ENCODE measurements at places on chromosomes 16 and 17.

DNA sequence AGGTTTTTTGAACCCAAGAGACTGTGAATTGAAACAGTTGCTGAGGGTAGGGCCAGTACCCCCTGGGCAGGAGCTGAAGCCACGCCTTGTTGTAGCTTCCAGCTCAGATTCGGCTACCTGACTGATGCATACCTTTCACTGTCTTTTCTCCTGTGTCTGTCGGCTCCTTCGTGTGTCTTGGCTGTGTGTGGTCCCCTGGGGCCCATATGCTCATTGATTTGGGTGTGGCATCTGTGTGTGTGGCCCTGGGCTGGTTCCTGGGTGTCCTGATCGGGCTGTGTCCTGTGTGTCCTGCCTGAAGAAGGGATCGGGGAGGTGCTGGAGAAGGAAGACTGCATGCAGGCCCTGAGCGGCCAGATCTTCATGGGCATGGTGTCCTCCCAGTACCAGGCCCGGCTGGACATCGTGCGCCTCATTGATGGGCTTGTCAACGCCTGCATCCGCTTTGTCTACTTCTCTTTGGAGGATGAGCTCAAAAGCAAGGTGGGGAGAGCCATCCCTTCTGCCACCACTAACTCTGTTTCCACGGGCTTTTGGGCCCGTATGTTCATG lies 20.9 kb downstream of the CASKIN2 start:
- DNase-seq, result no peak

GRCh38 chr16:70696355-70696754 lies 10.5 kb upstream of the MTSS2 start:
- no peak for DNase-seq

- no peak for DNase-seq
Measured at GRCh38 chr16:29699324-29700219, 20.6 kb downstream of the QPRT start.

DNA sequence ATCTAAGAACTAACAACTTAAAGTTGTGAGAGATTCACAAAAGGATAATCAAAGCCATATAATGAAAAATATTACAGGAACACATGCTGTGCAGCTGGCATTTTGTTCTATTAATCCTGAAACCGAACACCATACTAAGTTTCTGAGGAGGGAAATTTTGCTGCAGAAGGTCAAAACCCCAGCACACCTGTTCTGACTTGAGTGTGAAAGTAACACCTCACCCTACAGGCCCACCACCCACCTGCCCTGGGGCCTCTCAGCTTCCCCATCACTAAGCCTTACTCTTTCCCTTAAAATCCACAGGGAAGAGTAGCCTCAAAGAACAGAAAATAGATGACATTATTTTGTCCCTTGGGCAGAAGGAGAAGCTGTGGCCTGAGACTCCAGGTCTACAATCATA lies 44.8 kb downstream of the STAT5A start:
- DNase-seq, result no peak

- no peak for DNase-seq
Measured at GRCh38 chr17:61251939-61252865, 147.4 kb upstream of the TBX2 start.

DNA sequence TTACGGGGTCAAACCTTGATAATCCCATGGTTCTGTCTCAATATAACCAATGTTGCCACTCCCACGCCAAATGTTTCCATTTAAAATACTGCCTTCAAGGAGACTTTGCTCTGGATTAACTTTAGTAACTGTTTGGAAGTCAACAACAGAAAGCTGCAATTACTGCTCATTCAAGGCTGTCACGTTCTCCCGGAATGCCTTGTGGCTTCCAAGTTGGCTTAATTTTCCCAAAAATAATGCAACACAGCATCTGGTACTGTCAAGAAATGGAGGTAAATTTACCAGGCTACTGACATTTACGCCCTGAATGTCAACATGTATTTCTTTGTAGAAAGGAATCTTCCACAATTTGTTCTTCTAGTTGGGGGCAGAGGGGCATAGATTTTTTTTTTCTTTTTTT lies 38.2 kb downstream of the GPRC5B start:
- DNase-seq, result no peak

DNA sequence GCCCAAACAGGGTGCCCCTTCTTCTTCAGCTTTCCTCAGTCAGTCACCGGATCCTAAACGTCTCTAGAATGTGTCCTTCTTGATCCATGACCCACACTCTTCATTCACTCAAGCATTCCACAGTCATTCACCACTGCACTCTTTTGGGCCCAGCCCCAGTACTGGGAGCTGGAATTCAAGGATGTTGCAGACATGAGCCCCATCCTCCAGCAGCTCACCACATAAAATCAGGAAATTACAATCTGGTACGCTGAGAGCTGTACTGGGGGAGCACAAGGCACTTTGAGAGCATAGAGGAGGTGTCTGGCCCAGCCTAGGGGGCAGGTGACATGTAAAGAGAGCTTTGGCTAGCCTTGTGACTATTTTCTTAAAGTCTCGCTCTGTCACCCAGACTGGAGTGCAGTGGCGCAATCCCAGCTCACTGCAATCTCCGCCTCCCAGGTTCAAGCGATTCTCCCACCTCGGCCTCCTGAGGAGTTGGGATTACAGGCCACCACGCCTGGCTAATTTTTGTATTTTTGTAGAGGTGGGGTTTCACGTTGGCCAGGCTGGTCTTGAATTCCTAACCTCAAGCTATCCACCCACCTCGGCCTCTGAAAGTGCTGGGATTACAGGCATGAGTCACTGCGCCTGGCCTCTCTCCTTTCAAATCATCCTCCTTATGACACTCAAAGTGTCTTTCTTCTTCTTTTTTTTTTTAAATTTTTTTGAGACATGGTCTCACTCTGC lies 18.7 kb downstream of the CES4A start:
- DNase-seq, result no peak

- no peak for DNase-seq
Measured at GRCh38 chr17:43308999-43309398, 75.2 kb upstream of the RNU2-1 start.

DNA sequence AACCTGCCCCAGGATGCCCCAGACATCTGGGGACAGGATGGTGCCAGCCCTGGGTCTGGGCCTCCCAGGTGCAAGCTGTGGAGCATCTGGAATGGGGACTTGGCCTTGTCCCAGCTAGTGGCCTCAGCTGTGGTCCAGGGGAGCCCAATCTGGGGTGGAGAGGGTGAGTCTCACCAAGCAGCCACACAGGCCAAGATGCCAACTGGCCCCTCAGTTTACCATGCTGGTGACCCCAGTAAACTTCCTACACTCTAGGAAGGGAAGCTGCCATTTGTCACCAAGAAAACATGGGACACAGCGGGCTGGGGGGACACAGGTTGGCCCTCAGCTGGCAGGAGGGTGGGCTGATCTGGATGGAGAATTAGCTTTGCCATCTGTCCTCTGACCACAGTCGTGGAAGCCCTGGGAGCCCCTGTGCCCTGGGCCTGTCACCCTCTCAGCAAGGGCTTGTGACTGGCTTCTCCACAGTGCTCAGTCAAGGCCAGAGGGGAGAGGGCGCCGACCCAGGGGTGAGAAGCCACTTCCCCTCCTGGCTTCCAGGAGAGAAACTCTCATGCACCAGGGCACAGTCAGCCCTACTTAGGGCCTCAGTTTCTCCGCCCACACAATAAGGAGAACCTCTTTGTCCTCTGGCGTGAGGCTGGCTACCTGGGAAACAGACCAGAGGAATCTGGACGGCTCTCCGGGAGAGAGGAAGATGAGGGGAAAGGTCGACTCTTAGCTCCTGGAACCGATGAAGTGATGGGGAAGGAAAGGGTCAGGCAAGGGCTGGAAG lies 126.4 kb upstream of the SMURF2 start:
- no peak for DNase-seq

- no peak for DNase-seq
Measured at GRCh38 chr17:48389903-48390302, 40.1 kb downstream of the SKAP1 start.

DNA sequence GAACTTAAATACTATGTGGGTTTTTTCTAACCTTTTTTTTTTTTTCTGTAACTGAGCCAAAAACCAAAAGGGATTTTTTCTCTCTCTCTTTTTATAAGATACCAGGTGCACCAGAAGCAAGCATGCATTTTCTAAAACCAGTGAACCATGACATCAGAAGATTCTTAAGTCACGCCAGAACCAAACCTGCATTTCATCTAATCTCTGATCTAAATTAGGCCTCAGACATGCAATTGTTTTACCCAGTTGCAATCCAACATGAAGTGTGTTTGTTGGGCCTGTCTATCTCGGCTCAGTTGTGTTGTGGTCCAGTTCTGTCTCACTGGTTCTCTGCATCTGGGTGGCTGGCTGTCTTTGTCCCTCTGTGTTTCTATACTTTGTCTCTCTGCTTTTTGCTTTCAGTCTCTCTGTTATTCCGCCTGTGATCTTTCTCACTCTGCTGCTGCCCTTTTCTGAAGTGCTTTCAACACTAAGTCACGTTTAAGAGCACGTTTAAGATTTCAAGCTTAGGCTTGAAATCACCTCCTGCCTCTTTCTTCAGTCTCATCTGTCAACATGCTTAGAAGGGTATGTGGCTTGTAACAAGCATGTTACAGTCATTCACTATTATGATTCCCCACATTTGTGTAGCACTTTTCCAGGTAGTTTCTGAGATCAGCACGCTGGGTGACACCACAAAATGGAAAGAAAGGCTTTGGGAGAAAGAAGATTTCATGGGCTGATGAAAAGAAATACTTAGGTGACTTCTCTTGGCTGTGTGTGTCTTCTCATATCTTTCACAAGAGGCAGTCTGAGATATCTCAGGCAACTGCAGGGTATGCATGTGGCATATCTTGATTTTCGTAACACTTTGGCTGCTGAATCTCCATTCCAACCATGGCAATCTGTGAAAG lies 488.9 kb downstream of the SHISA9 start:
- no peak for DNase-seq

- no peak for DNase-seq
Measured at GRCh38 chr16:68284847-68285246, 20.5 kb downstream of the SLC7A6 start.

- no peak for DNase-seq
Measured at GRCh38 chr16:12340151-12340733, 363.7 kb downstream of the SNX29 start.

DNA sequence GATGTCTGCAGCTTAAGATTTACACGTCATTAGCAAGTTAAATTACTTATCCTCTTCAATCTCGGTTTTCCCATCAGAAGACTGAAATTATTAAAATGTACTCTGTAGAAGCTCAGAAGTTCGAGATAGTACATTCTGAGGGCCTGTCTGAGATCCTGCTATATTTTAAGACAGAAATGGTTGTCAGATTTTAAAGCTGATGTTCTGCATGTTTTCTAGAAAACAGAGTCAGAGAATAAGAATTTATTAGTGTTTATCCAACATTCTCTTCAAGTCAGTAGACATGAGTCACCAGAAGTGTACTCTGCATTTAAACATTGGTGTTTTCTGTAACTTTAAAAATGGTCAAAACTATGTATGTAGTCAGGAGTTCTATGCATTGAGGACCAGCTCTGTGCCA lies 155.2 kb upstream of the MYOCD start:
- no peak for DNase-seq

DNA sequence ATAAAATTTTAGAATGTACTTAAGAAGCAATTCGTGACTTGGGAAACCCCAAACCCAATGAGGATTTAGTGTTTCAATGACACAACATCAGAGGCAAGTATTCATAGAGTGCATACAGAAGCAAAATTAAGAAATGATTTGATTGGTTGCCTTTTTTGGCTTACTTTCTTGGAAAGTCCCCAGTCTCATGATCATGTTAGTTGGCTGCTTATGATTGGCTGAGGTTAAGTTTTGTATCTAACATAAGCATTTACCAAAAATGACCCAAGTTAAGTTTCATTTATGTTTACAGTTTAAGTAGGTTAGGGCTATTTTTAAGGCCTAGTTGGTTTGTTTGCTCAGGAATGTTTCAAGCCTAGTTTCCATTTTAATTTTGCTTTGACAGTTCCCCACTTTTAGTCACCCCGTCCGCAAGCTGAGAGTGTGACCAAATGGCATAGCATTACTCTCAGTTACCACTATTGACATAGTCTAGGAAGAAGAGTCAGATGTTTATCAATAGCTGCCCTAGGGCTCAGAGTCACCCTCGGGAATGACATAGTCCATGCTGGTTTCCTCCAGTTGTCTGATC lies 36.2 kb downstream of the DGKE start:
- no peak for DNase-seq

GRCh38 chr16:54504372-54504771 lies 217.8 kb upstream of the IRX3 start:
- DNase-seq, result no peak

DNA sequence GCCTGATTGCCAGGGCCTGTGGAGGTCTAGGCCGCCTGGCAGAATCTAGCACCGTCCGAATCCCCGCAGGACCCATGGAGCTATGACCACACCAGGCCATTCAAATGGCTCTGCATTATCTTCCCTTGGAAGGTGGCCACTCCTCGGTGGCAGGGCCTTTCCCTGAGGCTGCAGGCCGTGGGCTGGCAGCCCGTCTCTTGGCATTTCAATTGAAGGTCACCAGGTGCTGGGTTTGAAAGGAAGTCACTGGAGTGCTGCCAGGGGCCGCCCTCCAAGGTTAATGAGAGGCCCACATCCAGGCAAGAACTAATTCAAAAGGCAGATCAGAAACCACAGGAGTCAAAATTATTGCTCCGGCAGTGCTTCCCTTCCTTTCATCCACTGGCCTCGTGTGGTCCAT lies 27.7 kb upstream of the CACNG5 start:
- DNase-seq, result no peak

DNA sequence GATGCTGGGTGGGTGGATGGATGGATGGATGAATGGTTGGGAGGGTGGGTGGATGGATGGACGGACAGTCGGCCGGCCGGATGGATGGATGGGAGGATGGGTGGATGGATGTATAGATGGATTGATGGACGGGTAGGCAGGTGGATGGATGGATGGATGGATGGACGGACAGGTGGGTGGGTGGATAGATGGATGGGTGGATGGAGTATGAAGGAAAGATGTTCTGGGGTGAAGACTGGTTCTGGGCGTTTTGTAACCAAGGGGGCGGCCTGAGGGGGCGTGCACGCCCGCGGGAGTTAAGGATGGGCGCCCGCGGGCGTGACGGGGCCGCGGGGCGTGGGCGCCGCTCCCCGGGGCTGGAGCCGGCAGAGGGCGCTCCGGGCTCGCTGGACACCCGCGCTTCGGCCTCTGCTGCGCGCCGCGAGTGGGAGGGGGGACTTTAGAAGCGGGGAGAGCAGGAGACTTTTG lies at the start of gene NECAB2:
NECAB2 (plus strand) TSS at position 407 of the 468 bp plus-strand sequence. CDS start 405 bp downstream, outside the sequence.
- no peak for DNase-seq

DNA sequence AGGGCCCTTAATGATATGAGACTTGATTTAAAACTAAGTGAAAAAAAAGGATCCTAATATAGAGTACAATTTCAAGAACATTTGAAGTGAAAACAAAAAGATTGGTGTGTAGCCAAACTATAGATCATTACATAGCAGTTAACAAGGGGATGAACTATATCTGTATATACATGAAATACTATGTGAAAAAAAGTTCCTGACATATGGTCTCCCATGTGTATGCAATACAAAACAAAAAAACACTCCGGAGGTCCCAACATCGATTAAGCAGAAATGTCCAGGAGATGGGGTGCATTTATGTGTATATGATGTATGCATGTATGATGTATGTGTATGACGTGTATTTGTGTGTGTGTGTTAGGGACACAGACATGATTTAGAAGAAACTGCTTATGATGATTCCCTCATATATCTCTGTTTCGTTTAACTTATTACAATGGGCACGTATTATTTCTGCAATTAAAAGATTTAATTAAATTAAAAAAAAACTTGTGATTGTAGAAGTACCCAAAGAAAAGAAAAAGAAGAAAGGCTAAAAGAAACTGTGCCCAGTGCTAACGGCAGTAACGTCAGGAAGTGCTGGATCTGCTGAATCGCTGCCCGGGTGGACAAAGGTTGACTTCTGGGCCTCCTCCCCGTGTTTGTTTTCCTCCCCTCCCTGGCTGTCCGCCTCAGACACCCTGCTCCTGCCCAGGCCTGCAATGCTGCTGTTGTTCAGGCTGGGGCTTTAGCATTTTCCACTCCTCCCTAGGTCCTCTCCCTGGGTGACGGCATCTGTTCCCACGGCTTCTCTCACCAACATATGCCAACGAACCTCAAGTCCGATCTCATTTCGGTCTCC lies 36.9 kb downstream of the TBX4 start:
- DNase-seq, result no peak
